ENCODE measurements at places on chromosomes 12 and 14. TPM values are rescaled to one million over a fixed set of nuclear protein-coding genes. Genes with fewer than 3 reads are reported as not detected.
A peak's percentile ranks its signal among the peaks of the same experiment; 100 is the strongest.

GRCh38 chr12:46256942-46257341 is 11.9 kb downstream of the SLC38A1 start:
- no peak for DNase-seq
- H3K36me3 ChIP-seq, result peaks cover 27% of the 10 kb centered on the region
- H3K4me1 ChIP-seq, result peaks cover 34% of the 10 kb centered on the region
- no peaks in the 10 kb centered on the region for H3K27me3 ChIP-seq
- H3K4me3 ChIP-seq, result no peak overlapping the region

GRCh38 chr12:53500142-53500775 is 824 bp upstream of the TARBP2 start:
- peak overlapping the region; percentile 71 for H3K4me3 ChIP-seq
- peaks cover 10% of the 10 kb centered on the region for H3K36me3 ChIP-seq
- no peak for DNase-seq

- peaks cover 14% of the 10 kb centered on the region for H3K4me1 ChIP-seq
- peak overlapping the region; percentile 38 for H3K27ac ChIP-seq
- no peaks in the 10 kb centered on the region for H3K36me3 ChIP-seq
- peak; percentile 83 for DNase-seq
- H3K4me3 ChIP-seq, result no peak overlapping the region
Measured at GRCh38 chr12:113299619-113300237, 35.2 kb downstream of the SLC8B1 start.

- H3K4me1 ChIP-seq, result no peaks in the 10 kb centered on the region
- no peak overlapping the region for H3K4me3 ChIP-seq
- H3K36me3 ChIP-seq, result no peaks in the 10 kb centered on the region
- no peak for DNase-seq
- H3K27me3 ChIP-seq, result no peaks in the 10 kb centered on the region
- H3K27ac ChIP-seq, result no peak overlapping the region
Measured at GRCh38 chr12:83040339-83040738, 353.6 kb downstream of the TMTC2 start.

DNA sequence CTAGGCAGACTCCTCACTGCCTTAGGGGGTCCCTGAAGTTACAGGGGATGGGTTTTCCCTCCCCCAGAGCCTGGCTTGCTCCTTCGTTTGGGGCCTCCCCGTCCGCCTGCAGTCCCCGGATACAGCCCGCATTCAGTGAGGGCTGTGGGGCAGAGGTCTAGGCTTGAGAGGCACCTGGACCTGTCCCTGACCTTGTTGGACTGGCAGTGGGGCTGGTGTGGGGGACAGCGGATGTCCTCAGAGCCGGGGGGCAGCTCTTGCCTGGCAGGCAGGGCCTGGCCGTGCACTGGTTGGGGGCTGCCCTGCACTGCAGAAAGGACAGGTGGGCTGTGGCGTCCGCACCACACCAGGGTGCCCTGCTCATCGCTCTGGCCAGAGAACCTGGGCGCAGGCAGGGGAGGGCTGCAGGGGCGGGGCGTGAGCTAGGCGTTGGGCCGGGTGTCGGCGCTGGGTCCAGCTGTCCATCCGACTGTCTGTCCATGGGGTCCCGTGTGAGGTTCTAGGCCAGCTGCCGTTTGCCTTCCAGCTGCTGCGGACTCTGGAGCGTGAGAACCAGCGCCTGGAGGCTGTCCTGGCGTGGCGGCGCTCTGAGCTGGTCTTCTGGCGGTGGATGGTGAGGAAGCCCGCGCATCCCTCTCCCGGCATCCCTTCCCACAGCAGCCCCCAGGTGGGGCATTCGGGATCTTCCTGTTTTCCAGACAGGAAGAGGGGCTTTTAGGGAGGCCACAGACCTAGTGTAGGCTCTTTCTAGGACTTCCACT is 6.0 kb downstream of the TEDC1 start:
- peaks cover 8% of the 10 kb centered on the region for H3K4me1 ChIP-seq
- H3K27me3 ChIP-seq, result no peaks in the 10 kb centered on the region
- peaks cover 2% of the 10 kb centered on the region for H3K36me3 ChIP-seq
- H3K27ac ChIP-seq, result no peak overlapping the region
- no peak overlapping the region for H3K4me3 ChIP-seq

GRCh38 chr14:37045340-37046061 is 126.9 kb downstream of the SLC25A21 start:
- no peak for DNase-seq
- H3K27ac ChIP-seq, result no peak overlapping the region
- no peaks in the 10 kb centered on the region for H3K27me3 ChIP-seq
- H3K4me1 ChIP-seq, result peaks cover 26% of the 10 kb centered on the region
- H3K36me3 ChIP-seq, result no peaks in the 10 kb centered on the region

The HOXC12 gene
- polyA plus RNA-seq, result 0.35 TPM

- H3K36me3 ChIP-seq, result no peaks in the 10 kb centered on the region
- DNase-seq, result no peak
- H3K4me1 ChIP-seq, result no peaks in the 10 kb centered on the region
- H3K27ac ChIP-seq, result no peak overlapping the region
Measured at GRCh38 chr12:70842942-70843341, 77.6 kb downstream of the PTPRR start.

DNA sequence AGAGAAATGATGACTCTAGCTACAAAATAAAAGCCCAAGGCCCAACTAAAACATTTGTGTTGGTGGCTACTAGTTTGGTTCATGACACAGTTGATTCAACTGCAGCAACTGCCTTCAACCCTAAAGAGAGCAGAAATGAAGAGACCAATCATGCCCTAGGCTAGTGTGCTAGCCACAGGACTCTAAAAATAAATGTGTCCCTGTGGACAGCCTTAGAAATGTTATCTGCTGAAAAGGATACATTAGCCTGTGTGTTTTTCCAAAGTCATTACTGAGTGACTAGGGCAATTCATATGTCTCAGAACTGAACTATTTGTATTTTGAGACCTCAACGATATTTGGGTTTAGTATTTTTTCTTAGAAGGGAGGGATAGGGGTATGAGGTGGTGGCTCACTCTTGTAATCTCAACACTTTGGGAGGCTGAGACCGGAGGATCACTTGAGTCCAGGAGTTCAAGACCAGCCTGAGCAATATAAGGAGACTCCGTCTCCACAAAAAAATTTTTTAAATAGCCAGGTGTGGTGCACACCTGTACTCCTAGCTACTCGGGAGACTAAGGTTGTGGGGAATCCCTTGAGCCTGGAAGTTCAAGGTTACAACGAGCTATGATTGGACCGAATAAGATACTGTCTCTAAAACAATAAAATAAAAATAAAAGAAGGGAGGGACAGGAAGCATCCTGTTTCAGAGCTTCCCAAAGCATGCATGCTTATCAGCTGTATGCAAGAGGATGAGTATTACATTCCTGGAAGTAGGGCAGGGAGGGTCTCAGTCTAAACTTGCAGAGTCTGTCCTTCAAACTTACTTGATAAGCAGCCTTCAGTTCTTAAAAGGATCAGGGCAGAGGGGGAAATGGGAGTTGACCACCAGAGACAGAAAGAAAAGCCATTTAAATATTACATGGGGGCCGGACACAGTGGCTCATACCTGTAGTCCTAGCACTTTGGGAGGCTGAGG is 29.6 kb upstream of the NAP1L1 start:
- H3K4me3 ChIP-seq, result no peak overlapping the region
- H3K27ac ChIP-seq, result no peak overlapping the region
- H3K4me1 ChIP-seq, result peaks cover 17% of the 10 kb centered on the region

DNA sequence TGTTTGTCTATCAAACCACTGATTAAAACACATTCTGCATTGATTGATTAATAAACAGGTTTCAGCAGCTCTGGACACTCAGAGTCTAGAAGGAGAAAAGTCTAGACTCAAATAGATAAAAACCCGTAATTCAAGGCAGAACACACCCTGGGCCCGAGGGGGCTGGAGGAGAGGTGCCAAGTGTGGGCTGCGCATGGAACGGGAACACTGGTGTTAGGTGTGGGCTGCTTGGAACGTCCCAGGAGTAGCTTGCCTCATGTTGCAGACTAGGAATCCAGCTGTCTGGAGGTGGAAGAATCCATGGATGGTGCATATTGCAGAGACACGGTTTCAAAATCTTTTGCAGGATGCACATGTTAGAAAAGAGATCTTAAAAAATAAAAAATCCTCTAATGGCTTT is 223.0 kb downstream of the APAF1 start:
- no peak overlapping the region for H3K4me3 ChIP-seq
- no peak overlapping the region for H3K27ac ChIP-seq
- DNase-seq, result no peak
- no peaks in the 10 kb centered on the region for H3K36me3 ChIP-seq

DNA sequence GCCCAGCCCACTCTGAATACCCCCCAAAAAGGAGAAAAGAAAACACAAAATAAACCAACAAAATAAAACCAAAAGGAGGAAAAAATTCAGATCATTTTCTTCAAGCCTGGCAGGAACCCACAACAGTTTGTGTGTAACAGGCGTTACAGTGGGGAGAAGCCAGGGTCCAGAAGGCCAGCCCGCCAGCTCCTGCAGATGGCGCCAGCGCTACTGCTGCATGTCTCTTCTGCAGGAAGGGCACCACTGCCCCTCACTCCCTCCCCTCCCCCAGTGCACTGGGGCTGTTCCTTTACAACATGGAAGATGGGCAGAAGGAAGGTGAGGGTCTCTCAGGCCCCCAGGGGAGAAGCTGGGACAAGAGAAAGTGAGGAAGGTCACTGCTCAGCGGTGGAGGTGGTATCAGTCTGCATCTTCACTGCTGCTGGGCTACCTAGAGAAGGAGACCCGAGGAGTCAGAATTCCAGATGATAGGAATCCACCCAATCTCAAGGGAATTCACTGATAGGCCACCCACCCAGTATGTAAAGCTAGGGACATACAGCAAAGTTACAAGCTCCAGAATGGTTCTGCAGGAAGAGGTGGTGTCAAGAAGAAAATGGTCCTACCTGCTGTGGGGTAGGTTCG is 2.3 kb upstream of the NOP2 start:
- no peak for DNase-seq
- H3K27me3 ChIP-seq, result no peaks in the 10 kb centered on the region
- peaks cover 30% of the 10 kb centered on the region for H3K36me3 ChIP-seq
- no peak overlapping the region for H3K4me3 ChIP-seq
- H3K27ac ChIP-seq, result no peak overlapping the region

- H3K27me3 ChIP-seq, result no peaks in the 10 kb centered on the region
- no peaks in the 10 kb centered on the region for H3K36me3 ChIP-seq
- H3K4me3 ChIP-seq, result no peak overlapping the region
Measured at GRCh38 chr12:128111951-128112350, 155.0 kb upstream of the TMEM132C start.

DNA sequence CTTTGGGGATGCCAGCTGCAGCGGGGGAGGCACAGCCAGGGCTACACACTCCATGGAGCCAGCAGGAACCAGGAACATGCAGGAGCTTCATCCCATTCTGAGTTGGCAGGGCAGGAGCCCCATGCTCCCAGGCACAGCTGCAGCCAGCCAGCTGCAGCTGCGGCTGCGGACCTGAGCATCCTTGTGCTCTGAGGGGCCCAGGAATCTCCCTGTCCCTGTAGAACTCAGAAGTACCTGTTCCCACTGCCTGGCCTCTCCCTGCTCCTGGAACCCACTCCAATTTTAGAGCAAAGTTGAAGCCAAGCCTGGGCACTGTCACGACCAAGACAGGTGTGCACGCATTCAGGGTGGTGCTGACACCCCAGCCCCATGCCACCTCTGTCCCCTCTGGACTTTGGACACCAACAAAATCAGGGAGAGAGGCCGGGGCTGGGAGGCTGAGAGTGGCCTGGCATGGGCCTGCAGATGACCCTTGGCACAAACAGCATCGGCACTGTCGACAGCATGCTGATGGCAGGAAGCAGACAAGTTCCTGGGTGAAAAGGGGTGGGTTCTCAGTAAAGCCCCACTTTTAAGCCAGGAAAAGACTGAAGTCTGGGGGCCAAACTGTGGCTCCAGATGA is 257.3 kb upstream of the LRFN5 start:
- H3K4me3 ChIP-seq, result no peak overlapping the region
- H3K36me3 ChIP-seq, result no peaks in the 10 kb centered on the region
- no peak overlapping the region for H3K27ac ChIP-seq
- H3K27me3 ChIP-seq, result no peaks in the 10 kb centered on the region
- no peaks in the 10 kb centered on the region for H3K4me1 ChIP-seq

GRCh38 chr14:36091096-36091495 is 85.4 kb downstream of the PTCSC3 start:
- no peak overlapping the region for H3K4me3 ChIP-seq
- H3K36me3 ChIP-seq, result no peaks in the 10 kb centered on the region
- no peak overlapping the region for H3K27ac ChIP-seq
- DNase-seq, result no peak

DNA sequence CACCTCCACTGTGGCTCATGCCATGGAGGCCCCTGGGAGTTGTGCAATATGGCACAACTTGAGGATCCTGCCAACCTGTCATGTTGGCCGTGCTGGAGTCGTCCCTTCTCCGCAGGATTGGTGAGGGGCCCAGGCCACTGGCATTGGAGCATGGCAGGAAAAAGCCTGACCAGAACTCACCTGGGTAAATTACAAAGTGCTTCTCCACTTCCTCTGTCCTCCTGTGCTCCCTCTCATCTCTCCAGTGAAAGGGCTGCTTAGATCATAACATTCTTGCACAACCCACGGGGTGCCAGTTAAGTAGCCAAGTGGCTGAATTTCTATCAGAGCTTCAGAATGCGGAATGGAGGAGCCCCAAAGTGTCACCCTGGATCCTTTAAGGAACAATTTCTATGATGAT is 381.0 kb downstream of the DPF3 start:
- no peak overlapping the region for H3K4me3 ChIP-seq
- DNase-seq, result no peak
- no peaks in the 10 kb centered on the region for H3K36me3 ChIP-seq
- no peaks in the 10 kb centered on the region for H3K4me1 ChIP-seq

GRCh38 chr12:50597200-50598195 is 92.7 kb downstream of the DIP2B start:
- peak; percentile 61 for DNase-seq
- H3K27me3 ChIP-seq, result no peaks in the 10 kb centered on the region
- peaks cover 17% of the 10 kb centered on the region for H3K4me1 ChIP-seq
- peak overlapping the region; percentile 13 for H3K4me3 ChIP-seq

GRCh38 chr12:124402248-124403066 is 107.6 kb downstream of the RFLNA start:
- no peak for DNase-seq
- no peak overlapping the region for H3K4me3 ChIP-seq
- H3K4me1 ChIP-seq, result no peaks in the 10 kb centered on the region
- H3K36me3 ChIP-seq, result peaks cover 32% of the 10 kb centered on the region
- H3K27me3 ChIP-seq, result no peaks in the 10 kb centered on the region
